ENCODE measurements at places on chromosomes 1 and 21.

DNA sequence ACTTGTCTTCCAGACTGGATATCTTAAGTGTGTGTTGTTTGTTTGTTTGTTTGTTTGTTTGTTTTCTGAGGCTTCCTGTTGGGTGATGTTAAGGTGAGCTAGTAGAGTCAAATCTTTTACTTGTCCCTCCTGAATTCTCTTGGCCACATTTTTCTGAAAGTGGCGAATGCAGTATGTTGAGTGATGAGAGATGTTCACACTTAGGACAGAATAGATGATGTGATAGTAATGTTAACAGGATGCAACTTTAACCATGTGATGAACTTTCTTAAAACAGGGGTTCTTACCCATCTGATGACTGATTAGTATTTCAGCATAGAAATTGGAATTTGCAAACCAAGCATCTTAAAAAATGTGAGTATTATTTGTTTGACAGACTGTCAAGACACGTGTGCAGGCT is 40.2 kb downstream of the LMO4 start:
- DNase-seq: no peak

GRCh38 chr21:33380483-33380998 is 22.7 kb upstream of the IFNGR2 start:
- DNase-seq: peak; percentile 75

- DNase-seq: peak; percentile 69
Measured at GRCh38 chr21:45309069-45309986, 21.6 kb upstream of the POFUT2 start.

DNA sequence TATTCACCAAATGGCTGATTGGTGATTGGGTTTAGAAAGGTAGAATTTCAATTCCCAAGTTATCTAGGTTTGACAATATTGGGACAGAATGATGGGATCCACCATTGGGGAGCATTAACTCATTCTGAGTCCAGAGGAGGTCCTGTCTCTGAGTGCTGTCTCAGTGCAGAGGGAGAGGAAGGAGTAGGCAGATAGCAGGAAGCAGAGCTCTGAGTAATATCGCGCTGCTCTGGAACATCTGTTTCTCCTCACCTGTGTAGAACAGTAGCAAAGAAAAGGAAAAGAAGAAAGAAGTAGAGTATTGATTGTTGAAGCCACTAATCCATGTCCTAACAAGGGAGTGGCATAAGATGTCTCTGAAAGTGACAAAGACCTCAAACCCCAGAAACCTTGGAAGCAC is 1657.8 kb downstream of the MRPL39 start:
- no peak for DNase-seq

- no peak for DNase-seq
Measured at GRCh38 chr21:27674041-27674615, 707.2 kb upstream of the ADAMTS5 start.

DNA sequence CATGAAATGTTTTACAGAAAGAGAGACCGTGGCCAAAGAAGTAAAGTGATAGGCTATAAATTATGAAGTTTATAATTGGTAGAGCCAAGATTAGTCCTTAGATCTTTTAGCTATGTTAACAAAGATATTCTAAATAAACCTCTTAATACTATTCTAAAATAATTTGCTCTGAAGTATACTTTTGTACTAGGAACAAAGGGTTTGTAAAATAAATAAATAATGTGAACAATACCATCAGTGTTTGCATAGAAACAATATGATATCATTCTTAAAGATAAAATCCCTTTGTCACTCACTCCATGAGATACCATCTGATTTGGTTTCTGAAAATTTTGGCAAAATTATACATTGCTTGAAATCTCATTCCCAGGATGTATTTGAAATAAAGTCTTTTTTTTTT is 107.6 kb upstream of the UBE2U start:
- DNase-seq: no peak

DNA sequence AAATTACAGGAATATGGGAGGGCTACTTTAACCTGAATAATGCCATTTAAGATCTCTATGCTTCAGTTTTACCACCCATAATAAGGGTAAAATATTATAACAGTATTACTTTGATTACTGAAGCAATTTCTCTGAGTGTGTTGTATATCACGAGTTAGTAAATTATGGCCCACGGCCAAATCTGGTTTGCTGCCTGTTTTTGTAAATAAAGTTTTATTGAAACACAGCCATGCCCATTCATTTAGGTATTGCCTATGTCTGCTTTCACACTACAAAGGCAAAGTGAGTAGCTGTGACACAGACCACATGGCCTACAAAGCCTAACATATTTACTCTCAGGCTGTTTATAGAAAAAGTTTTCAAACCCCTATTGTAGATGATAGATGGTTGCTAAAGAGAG is 156.8 kb downstream of the CDC42BPA start:
- DNase-seq: no peak

- DNase-seq: no peak
Measured at GRCh38 chr1:179996099-179996498, 41.5 kb downstream of the CEP350 start.

GRCh38 chr1:11519629-11520031 is 40.7 kb downstream of the DISP3 start:
- DNase-seq: no peak

- DNase-seq: no peak
Measured at GRCh38 chr1:11735531-11735853, 444 bp upstream of the AGTRAP start.

GRCh38 chr1:183834568-183834967 is 29.6 kb downstream of the RGL1 start:
- no peak for DNase-seq

DNA sequence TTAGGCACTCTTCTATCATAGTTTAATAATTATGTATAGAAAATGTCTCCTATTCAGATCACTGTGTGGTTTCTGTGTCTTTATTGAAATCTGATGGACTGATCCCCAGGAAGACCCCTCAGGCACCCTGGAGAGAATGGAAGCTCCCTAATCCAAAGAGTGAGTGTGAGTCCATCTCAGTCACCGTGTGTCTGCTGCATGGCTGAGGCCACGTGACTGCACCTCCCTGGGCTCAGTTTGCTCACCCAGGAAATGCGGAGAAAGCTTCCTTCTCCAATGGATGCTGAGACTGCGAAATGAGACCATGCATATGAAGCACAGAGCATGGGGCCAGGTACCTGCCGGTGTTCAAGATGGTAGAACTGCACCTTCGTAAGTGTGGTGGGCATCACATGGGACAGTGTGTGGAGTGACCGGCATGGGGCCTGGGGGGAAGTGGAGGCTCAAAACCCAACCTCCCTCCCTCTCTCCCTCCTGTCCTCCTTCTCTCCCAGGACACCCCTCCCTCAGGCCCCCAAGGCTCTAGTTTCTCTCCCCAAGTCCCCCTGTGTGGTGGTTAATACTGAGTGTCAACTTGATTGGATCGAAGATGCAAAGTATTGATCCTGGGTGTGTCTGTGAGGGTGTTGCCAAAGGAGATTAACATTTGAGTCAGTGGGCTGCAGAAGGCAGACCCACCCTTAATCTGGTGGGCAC is 557.5 kb downstream of the PTPRU start:
- no peak for DNase-seq

DNA sequence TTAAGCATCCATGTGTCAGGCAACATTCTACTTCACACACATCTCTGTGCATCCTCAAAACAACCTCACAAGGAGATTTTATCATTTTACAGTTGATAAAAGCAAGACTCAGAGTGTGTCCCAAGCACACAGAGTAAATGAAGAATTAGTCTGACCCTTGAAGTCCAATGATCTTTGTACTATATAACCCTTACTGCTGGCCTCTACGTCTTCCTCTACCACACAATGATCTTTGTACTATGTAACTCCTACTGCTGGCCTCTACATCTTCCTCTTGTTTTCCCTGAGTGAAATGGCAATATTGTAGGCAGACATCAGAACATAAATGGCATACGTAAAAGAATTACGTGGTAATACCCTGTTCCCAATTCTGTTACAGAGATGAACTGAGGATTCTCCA is 55.3 kb downstream of the AHCTF1 start:
- DNase-seq: no peak

DNA sequence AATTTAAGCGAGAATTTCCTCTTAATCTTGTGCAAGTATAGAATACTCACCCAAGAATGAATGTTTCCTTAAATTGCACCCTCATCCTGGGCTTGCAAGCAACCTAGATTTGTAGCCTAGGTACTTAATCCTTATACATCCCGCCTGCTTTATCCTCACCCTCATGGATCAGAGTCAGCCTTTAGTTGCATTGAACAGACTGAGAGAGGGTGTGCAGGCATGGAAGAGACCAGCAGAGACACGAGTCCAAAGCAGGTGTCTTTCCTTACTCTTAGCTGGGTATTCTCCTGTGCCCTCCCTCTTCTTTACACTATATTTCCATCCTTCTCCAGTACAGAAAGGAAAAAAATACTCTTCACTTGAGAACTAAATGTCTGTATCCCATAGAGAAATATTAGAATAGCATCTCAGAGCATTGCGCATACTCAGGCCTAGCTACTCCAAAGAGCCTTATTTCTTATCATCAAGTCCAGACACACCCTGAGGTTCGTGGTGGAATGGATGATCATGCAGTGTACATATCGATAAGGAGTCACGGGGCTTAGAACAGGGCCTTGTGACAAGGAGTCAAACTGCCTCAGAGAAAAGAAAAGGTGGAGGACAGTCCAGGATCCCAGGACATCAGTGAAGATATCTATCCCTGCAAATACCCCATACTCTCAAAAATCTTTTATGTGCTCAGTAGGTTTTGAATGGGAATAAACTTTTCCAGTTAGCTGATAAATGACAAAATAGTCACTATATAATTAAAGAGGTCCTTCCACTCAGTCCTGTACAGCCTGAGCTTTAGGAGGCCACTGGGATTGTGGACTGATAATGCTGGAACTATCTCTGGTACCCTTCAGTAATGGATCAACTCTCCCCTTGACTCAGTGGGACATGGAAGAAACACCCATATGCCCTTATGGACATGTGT is 297.9 kb downstream of the GRIK1 start:
- DNase-seq: no peak

DNA sequence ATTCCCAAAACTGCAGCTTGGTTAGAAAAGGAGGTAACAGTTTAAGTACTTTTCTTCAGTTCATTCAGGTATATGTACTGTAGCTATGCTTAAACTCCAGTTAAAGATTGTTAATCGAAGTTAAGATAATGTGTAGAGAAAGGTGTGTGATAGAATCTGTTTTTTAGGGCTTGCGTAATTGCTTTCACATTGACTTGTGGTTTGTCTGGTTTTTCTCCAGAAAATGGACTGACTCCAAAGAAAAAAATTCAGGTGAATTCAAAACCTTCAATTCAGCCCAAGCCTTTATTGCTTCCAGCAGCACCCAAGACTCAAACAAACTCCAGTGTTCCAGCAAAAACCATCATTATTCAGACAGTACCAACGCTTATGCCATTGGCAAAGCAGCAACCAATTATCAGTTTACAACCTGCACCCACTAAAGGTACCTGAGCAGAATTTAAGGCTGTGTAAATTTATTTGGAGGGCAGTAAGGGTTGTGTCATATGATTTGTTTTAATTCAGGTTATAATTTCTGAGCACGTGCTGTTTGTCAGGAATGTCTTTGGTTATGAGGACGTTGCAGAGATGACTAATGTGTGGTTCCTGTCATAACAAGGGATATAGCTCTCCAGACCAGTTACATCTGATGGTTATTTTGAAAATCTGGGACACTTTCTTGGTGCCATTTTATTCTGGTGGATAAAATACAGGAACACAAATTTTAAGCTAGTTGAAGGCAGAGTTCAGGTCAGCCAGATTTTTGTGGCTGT is 26.0 kb downstream of the ATF6 start:
- DNase-seq: no peak

GRCh38 chr1:203228670-203229069 is 803 bp downstream of the CHIT1 start:
- DNase-seq: no peak

DNA sequence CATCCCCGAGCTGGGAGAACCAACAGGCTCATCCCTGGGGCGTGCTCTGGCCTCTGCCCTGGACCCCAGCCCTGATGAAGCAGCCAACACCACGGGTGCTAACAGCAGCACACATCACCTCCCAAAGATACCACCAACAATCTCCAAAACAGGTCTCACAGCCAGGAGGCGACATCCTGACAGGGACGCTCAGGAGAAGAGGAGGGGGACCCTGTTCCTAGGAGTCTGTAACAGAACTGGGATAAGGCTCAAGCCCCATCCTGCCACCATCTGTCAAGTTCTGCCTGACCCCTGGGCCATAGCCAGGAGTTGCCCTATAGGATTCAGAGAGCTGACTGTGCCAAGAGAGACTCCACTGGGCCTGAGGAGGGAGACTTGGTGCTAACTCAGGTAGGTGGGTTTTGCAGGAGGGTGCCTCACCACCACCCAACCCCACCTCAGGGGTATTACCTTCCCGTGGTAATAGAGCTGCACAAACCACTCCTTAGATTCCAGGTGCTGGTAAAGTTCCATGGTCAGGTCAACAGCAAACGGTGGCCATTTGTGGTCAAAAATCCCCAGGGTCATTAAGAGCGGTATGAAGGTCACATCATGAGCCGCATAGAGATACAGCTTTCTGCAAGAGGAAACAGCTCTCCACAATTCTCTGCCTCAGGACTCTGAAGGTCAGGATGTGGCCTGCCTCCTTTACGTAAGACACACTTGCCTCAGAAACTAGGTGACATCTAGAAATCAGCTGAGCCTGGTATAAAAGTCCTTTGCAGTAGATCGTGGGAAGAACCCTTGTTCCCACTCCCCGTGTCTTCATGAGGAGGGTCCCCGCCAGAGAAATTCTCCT is 22.3 kb downstream of the ACP6 start:
- DNase-seq: no peak

DNA sequence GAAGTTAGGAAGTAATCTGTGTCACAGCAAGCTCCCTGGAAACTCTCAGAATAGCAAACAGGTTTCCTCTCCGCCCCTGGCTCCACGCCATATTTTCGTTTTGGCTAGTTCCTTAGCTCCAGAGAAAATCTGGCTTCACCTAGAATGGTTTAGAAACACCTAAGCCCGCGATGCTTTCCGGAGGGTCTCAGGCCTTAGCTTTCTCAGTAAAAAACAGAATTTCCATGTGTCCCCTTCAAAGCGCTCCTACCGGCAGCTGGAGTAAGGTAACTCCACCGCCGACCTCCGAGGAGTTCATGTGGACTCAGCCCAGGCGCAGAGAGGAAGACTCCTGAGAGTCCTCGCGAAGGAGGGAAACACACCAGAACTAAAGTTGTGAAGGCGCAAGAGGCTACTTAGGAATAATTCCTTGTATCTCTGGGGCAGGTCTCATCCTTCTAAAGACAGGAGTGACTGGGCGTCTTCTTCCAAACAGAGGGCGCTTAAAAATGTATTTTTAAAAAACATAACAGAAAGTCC is 406 bp downstream of the KIAA0040 start:
- no peak for DNase-seq

GRCh38 chr21:29857150-29857549 is 82.6 kb downstream of the GRIK1 start:
- no peak for DNase-seq
